Right renal cortex interstitium (tissue), 3 donors: ENCODE measurements at places on chromosomes 16 and 17. TPM values are rescaled to one million over a fixed set of nuclear protein-coding genes. Genes with fewer than 3 reads are reported as not detected.

ZG16B gene
- polyA plus RNA-seq = 0.60 TPM

CHST5 gene
- 0.64 TPM for polyA plus RNA-seq

CCL3 gene
- 4.2 TPM for polyA plus RNA-seq

AXIN2 gene
- 21.3 TPM for polyA plus RNA-seq

CCDC144A gene
- 0.78 TPM for polyA plus RNA-seq

TVP23C gene
- polyA plus RNA-seq = 16.3 TPM

DNA sequence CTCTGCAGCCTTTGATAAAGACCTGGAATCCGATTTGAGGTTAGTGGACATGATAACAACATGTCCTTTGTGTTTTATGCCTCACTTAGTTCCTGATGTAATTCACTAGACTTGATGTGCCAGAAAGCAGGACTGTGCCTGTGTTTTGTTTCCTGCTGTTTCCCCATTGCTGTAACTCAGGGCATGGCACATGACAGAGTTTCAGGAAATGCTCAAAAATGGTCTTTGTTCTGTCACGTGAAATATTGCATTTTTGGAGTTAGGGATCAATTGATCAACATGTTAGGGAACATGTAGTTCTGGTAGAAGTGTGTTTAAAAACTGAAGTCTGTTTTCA is 32.8 kb downstream of the DHX38 start:
- DNase-seq = no peak

GRCh38 chr16:86248310-86248905 is 261.9 kb upstream of the FOXF1 start:
- DNase-seq = no peak

GRCh38 chr17:39562976-39563375 is 44.7 kb downstream of the NEUROD2 start:
- no peak for DNase-seq

- no peak for DNase-seq
These were observed 24.8 kb upstream of the NDRG4 start for GRCh38 chr16:58475091-58475619.

- no peak for DNase-seq
These were observed 152.9 kb downstream of the CBLN1 start for GRCh38 chr16:49128740-49129139.

- no peak for DNase-seq
These were observed 29.7 kb downstream of the BRIP1 start for GRCh38 chr17:61833536-61834193.

GRCh38 chr17:28963055-28963611 is 11.8 kb upstream of the PHF12 start:
- no peak for DNase-seq

DNA sequence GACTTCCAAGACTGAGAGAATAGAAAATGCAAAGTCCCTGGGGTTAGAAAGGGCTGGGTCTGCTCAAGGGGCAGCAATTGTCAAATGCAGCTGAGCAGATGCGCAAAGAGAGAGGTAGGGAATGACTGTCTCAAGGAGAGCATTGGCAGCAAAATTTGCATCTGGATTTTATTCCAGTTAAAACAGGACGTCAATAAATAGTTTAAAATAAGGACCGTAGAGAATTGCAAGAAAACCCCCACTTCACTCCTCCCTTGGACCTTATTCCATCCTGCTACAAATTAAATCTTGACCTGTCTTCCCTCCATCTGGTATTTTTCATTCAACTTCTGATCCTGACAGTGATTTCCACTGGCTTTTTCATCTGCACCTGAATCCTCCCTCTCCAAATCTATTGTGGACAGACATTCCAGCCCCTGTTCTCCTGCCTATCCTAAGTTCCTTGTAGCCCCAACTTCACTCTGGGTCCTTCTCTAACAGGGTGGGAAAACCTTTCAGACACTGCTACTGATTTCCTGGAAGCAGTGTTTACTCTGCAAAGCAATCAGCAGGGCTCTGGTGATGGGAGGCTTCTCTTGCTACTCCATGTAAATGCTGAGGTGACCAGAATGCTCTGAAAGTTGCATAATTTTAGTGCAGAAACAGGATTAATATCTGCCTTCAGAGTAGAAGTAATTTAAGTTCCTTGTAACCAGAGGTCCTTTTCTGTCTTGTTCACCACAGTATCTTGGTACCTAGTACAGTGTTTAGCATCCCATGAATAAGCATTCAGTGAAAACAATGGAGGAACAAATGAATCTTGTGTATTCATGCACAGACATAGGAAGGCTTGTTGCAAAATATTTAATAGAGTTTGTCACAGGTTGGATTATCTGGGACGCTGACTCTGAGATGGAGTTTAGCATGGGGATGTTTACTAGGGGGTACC is 79.2 kb downstream of the CDH11 start:
- DNase-seq = no peak

GRCh38 chr16:50261707-50262235 is 4.6 kb upstream of the ADCY7 start:
- no peak for DNase-seq

- DNase-seq = no peak
These were observed 10.3 kb downstream of the MYCBPAP start for GRCh38 chr17:50518384-50519023.

DNA sequence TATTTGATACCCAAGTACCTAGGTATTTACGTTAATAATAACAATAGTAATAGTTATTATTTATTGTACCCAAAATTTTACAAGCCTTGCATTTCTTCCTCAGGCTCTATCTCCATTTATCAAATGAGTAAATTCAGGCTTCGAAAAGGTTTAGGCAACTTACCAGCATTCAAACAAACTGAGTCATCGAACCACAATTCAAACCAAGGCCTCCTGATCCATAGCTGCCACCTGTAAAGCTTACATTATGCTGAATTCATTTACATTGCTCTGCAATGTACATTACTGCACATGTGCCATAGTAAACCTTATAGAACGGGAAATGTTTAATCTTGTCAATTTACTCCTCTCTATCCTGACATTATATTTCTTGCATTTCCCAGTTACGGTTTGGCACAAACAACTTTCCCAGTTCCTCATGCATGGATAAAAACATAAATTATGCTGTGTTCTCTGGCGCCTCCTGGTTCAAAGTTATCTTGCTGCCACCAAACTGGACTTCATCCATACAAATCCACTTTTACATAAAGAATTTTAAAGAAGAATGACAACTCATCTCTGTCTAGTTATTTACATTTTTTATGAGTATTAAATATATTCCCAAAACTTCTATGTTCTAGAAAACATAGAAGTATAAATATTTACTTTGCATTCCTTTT is 360.6 kb upstream of the SOX9 start:
- DNase-seq = no peak

DNA sequence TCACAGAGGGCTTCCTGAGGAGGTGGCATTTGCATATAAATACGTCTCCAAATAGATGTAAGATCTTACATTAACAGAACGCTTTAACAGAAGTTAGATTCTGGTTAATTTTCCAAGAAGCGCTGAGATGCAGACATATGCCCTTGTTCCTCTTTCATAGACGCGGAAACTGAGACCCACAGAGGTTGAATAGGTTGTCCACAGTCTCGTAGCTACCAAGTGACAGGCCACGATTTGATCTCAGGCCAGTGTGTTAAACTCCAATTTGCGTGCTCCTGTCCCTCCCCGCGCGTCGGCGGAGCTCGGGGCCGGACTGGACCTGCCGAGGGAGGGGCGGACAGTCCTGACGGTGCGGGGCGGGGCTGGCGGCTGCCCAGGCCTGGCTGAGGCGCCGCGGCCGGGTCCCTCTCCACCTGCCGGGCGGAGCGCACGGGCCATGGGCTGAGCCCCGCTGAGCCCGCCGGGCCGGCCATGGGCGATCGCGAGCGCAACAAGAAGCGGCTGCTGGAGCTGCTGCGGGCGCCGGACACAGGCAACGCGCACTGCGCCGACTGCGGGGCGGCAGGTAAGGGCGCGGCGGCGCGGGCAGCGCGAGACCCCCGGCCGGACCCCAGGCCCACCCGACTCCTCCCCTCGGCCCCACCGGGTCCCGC is at the start of gene ADAP2:
Gene ADAP2, plus strand, starts transcription at position 402 of the 653 bp plus-strand sequence. Its CDS starts 70 bp downstream, at position 472.
- no peak for DNase-seq

DNA sequence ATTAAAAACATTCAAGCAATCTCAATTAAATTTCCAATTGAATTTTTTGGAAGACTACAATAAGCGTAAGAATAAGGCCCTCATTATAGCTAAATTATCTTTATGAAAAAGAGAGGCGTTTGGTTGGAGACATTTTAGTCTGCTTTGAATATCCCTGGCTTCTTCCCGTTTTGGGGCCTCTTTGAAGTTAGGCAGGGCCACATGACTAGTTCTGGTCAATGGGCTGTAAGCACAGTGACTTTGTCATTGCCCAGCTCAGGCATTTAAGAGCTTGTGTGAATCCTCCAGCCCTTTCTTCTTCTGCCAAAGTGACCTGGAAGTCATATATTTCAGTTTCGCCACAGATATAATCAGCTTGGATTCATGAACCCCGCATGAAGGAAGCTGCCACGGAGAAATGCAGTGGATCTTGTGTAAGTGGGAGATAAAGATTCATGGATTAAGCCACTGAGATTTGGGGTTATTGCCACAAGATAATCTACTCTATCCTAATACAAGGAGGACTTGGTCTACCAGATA is 21.7 kb upstream of the UBTF start:
- DNase-seq = no peak

DNA sequence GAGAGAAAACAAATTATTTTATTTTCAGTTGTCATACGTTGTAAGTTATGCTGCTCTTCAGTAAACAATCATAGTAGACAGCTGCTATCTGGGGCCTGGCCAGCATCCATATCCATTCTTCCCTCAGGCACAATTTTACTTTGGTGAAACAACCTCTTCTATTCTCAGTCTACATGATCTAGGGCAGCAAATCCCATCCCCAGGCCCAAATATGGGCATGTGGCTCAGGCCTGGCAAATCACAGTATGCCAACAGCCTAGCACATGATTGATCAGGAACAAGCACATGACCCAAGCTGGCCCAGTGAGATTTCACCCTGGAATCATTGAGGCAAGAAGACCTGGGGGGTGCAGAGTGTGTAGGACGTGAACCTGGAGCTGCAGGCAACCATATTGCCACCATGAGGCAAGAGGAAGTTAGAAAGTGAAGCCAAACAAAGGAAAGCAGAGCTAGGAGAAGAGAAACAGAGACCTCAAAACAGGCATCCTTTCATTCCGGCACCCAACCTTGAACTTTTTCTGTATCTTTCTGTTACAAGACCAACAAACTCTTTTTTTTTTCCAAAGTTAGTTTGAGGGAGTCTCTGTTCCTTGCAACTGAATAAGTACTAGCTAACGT is 10.3 kb upstream of the ABCC12 start:
- no peak for DNase-seq

DNA sequence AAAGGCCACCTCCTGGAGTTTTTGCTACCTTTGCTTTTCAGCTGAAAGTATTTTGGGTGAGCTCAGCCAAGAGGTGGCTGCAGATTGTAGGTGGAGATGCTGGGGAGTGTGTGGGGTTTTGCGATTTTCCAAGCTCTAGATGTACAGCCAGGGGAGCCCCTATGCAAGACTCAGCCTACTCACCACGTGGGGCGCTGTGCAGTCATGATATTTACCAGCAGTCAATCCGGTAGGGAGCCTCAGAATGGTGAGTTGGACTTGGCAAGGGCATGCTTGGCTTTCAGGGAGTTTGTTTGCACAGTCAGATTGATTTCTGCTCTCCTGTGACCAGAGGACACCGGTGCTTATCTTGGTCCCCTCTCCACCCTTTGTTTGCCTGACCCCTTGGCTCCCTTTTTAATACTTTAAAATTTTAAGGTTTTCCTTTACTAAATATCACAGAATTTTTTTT is 175.3 kb downstream of the UTP18 start:
- peak; percentile 26 for DNase-seq

DNA sequence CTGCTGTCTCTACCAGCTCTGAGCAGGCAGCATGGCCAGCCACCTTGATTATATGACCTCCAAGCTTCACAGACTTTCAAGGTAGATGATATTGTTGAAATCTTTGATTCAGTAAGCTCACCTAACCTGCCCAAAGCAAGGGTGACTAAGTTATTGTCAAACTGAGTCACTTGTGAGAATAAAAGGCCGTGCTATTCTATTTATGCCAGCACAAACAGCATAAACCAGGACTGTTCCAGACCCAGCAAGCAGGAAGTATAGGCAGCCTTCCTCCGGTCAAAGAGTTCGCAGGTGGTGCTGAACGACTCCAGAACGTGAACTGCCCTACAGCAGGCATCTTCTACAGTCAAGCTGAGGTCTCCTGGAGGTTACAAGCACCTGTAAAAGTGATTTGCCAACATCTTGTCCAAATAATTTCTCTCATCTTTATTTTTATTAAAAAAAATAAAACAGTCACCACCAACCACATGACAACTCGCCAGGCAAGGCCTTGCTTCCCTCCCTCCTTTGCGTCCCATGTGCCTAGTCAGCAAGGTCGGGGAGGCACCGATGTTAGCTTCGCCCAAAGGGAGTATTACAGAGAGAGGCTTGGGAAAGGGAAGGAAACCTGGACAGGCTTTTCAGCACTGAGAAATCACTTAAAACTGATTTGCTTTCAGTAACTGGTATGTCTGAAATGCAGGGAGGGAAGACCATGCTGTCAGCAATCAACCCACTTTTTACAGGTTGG is 10.8 kb downstream of the ARL2BP start:
- no peak for DNase-seq

DNA sequence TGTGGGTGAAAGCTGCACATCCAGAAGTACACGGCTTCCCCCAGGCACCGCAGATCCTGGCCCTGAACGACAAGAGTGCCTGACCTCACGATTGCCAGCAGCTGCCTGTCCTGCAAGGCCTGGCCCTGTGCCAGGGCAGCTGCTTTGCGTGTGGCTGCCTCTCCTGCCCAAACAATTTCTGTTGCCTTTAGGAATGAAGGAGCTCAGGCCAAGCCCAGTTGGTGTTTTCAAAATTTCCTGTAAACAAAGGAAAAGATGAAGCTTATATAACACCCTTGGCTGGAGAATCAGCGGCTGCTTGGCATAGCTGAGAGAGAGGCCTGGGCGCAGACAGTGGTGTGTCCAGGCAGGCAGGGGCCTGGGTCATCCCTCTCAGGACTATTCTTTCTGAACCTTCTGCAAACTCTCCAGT is 11.7 kb upstream of the SLC47A2 start:
- no peak for DNase-seq
